Breast epithelium (tissue), 4 donors: ENCODE measurements at places on chromosomes 4 and X. TPM values are rescaled to one million over a fixed set of nuclear protein-coding genes. Genes with fewer than 3 reads are reported as not detected.

DNA sequence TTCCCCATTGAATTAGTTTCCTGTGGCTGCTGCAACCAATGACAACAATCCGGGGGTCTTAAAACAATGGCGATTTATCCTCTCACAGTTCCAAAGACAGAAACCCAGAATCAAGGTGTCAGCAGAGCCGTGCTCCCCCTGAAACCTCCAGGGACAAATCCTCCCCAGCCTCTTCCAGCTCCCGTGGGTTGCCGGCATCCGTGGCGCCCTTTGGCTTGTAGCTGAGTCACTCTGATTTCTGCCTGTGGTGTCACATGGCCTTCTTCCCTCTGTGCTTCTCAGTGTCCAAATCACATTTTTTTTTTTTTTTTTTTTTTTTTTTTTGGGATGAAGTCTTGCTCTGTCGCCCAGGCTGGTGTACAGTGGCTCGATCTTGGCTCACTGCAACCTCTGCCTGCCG lies 64.5 kb upstream of the STX18 start:
- no peak overlapping the region for H3K27ac ChIP-seq
- no peaks in the 10 kb centered on the region for H3K4me1 ChIP-seq
- no peak overlapping the region for H3K4me3 ChIP-seq
- no peaks in the 10 kb centered on the region for H3K27me3 ChIP-seq
- no peaks in the 10 kb centered on the region for H3K36me3 ChIP-seq

- H3K27ac ChIP-seq: no peak overlapping the region
- no peaks in the 10 kb centered on the region for H3K4me1 ChIP-seq
- no peak overlapping the region for H3K4me3 ChIP-seq
- DNase-seq: no peak
- no peaks in the 10 kb centered on the region for H3K27me3 ChIP-seq
- H3K36me3 ChIP-seq: no peaks in the 10 kb centered on the region
Measured at GRCh38 chr4:16550531-16550930, 324.3 kb upstream of the TAPT1 start.

DNA sequence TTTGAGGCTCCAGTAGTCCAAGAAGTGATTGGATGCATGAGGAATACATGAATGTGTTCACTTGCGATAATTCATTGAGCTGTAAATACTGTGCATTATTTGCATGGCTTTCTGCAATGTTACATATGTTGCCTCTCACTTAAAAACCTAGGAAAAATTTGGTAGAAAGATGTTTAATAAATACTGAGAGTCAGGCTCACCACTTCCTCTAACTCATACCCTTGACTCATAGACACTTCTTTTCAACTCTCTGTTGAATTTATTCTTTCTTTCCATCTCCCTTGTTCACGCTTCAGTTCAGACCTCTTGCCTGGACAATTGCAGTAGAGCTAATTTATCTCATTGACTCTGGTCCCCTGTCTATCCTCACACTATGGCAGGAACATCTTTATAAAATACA lies 35.8 kb upstream of the LEF1 start:
- H3K36me3 ChIP-seq: no peaks in the 10 kb centered on the region
- no peaks in the 10 kb centered on the region for H3K4me1 ChIP-seq
- DNase-seq: no peak
- H3K27ac ChIP-seq: no peak overlapping the region
- H3K4me3 ChIP-seq: no peak overlapping the region
- no peaks in the 10 kb centered on the region for H3K27me3 ChIP-seq

- no peaks in the 10 kb centered on the region for H3K27me3 ChIP-seq
- H3K36me3 ChIP-seq: no peaks in the 10 kb centered on the region
- no peak overlapping the region for H3K27ac ChIP-seq
- no peak for DNase-seq
Measured at GRCh38 chr4:52755426-52755825, 4.2 kb upstream of the ERVMER34-1 start.

The CXorf49 gene
- not detected for total RNA-seq

- peak overlapping the region; percentile 48 for H3K4me3 ChIP-seq
- H3K4me1 ChIP-seq: peaks cover 5% of the 10 kb centered on the region
- DNase-seq: no peak
- H3K36me3 ChIP-seq: no peaks in the 10 kb centered on the region
- H3K27ac ChIP-seq: peak overlapping the region; percentile 85
- peaks cover 42% of the 10 kb centered on the region for H3K27me3 ChIP-seq
Measured at GRCh38 chrX:45771560-45772340, 571.1 kb upstream of the DIPK2B start.

DNA sequence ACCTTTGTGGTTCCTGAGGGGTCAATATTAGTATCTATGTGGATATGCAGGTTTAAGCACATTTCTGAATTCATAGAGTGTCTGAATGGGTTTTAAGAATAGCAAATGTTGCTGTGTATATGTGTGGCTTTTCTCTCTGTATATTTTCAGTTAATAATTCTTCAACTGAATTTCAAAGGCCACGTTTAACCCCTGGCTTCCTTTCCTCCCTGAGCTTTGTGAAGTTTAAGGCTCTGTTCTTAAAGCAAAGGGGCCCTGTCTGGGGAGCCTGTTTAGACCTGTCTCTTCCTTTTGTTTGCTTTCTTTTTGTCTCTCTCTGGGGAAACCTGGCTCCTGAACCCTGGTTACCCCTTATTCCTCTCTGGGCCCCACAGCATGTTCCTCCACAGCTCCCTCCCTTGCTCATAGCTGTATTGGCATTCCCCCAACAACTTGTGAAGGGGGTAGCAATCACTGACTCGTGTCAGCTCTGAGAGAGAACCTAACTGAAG lies 139.1 kb downstream of the COL4A6 start:
- H3K4me1 ChIP-seq: no peaks in the 10 kb centered on the region
- no peaks in the 10 kb centered on the region for H3K36me3 ChIP-seq
- no peaks in the 10 kb centered on the region for H3K27me3 ChIP-seq
- no peak overlapping the region for H3K27ac ChIP-seq

GRCh38 chr4:80255329-80256095 lies 11.0 kb upstream of the FGF5 start:
- no peaks in the 10 kb centered on the region for H3K27me3 ChIP-seq
- no peak overlapping the region for H3K4me3 ChIP-seq
- no peaks in the 10 kb centered on the region for H3K4me1 ChIP-seq
- DNase-seq: no peak
- no peak overlapping the region for H3K27ac ChIP-seq
- H3K36me3 ChIP-seq: no peaks in the 10 kb centered on the region

The SERTM2 gene
- total RNA-seq: 1.6 TPM

The OTC gene
- total RNA-seq: 1.4 TPM

DNA sequence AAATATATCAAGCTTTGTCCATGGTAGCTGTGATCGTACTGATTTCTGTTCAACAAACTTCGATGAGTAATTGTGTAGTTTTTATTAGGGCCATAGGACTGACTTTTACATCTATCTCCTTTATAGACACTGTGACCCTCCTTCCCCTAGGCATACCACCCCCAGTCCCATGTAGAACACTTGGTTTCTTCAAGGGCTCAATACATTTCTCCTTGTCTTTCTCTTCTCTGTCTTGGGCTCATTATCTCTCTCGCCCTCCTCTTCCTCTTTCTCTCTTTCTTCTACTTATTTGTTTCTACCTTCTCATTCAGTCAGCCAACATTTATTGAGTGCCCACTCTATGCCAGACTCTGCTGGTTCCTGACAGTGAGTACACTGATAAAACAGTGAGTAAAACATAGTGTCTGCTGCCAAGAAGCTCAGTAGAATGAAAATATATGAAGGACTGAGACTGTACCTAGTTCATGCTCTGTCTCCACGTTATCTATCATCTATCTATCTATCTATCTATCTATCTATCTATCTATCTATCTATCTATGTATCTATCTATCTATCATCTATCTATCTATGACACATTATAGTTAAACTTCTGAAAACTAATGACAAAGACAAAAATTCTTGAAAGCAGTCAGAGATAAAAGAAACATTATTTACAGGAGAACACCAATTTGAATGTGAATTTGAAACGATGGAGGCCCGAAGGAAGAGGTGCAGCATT lies 122.8 kb downstream of the RBMX2 start:
- H3K4me1 ChIP-seq: no peaks in the 10 kb centered on the region
- DNase-seq: no peak
- no peaks in the 10 kb centered on the region for H3K27me3 ChIP-seq
- peak overlapping the region; percentile 34 for H3K4me3 ChIP-seq
- H3K36me3 ChIP-seq: no peaks in the 10 kb centered on the region

GRCh38 chr4:71187404-71188155 lies 151.2 kb upstream of the SLC4A4 start:
- peaks cover 3% of the 10 kb centered on the region for H3K27me3 ChIP-seq
- DNase-seq: no peak
- H3K4me1 ChIP-seq: no peaks in the 10 kb centered on the region
- H3K4me3 ChIP-seq: peak overlapping the region; percentile 76

DNA sequence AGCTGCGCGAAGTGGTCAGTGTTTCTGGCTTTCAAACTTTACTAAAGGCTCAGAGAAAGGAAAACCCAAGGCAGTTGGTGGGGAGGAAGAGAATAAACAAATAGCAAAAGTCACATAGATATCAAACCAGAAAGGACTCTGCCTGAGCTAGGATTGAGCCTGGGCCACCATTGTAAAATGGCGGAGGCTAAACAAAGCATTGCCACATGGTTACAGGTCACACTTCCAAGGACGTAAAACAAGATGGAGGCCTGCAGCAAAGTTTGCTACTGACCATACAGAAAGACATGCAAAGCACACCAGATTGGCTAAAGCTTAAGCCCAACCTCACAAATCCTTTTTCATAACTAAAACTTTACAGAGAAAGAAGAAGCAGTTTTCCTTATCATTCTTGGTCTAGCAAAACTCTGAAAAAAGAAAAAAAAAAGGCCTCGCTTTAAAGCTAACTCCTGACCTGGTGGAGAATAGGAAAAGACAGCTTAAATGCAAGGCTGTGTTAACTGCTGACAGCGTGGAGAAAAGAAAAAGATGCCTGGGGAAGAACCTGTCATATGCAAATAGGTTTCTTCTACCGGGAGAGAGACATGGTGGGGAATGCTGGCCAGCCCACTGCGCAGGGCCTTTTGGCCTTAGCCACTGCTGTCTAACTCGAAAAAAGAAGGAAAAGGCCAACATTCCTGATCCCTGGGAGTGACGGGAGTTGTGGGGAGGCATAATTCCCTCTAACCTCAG lies 81.8 kb upstream of the SMARCA5 start:
- H3K36me3 ChIP-seq: no peaks in the 10 kb centered on the region
- H3K27ac ChIP-seq: no peak overlapping the region
- H3K27me3 ChIP-seq: no peaks in the 10 kb centered on the region
- no peaks in the 10 kb centered on the region for H3K4me1 ChIP-seq

GRCh38 chr4:113004655-113005054 lies 44.8 kb upstream of the ANK2 start:
- no peaks in the 10 kb centered on the region for H3K4me1 ChIP-seq
- H3K36me3 ChIP-seq: no peaks in the 10 kb centered on the region
- H3K27ac ChIP-seq: no peak overlapping the region

DNA sequence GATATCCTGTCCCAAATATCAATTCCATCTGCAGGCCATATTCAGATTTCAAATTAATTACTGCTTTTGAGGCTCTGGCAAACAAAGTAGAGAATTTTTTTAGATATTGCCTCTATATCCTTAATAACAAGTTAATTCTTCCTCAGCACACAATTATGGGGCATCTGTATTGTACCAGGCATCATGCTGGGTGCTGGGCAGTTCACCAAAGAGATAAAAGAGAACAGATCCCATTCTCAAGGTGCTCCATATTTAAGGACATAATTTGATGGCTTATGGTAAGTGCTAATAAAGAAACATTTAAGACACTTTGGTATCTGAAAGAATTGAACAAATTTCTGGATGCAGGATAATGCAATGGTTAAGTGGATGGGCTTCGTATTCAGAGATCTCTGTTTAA lies 65.8 kb downstream of the SPCS3 start:
- no peaks in the 10 kb centered on the region for H3K4me1 ChIP-seq
- H3K27ac ChIP-seq: no peak overlapping the region
- no peak for DNase-seq
- no peaks in the 10 kb centered on the region for H3K27me3 ChIP-seq

The MAGEA4 gene
- total RNA-seq: not detected

The FABP2 gene
- total RNA-seq: not detected

DNA sequence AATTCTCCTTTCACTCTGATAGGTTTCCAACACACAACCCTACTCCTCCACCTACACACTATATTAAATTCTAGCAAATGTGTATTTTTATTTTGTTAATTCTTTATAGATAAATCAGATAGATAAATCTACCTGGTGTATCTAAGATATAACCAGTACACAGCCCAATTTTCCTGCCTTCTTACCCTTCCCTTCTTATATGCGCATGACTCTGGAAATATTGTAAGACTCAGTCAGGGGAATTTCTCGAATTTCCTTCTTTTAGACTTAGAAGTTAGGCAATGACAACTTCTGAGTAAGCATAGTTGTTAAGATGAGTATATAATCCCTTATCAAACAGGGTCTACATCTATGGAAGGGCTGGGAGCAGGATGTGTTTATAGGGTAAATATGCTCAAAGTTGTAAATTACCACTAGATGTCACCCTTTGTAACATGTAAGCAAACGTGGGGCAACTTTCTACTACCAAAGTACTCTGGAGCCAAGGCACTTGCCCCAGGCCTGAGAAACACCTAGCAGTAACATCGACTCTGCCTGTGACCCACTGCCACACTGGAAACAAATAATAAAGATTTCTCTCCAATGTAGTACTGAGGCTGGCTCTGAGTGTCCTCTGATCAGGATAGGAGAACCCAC lies 444.7 kb downstream of the IQCM start:
- no peak for DNase-seq
- no peak overlapping the region for H3K27ac ChIP-seq
- no peaks in the 10 kb centered on the region for H3K27me3 ChIP-seq
- H3K4me1 ChIP-seq: no peaks in the 10 kb centered on the region

The TLR10 gene
- 0.48 TPM for total RNA-seq

DNA sequence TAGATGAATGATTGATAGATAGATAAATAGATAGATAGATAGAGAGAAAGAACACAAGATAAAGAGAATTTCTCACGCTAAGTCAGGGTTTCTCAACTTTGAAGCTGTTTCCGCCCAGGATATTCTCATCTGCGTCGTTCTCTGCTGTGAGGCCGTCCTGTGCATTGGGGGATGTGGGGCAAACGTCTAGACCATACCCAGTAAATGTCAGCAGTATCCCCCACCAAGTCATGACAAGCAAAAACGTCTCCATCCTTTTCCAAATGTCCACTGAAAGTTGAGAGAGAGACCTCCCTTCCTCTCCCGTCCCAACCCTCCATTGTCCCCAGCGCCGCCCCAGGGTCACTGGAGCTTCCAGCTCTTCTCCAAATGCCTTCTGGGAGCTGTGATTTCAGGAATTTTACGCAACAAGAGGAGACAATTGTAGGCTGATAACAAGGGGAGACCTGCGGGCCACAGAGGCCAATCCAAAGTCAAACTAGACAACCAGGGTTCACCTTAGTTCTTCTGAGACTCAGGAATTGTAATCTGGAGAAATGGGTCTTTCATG lies 8.9 kb upstream of the CRLF2 start:
- H3K27me3 ChIP-seq: no peaks in the 10 kb centered on the region
- peak; percentile 40 for DNase-seq
- no peaks in the 10 kb centered on the region for H3K36me3 ChIP-seq
- no peak overlapping the region for H3K27ac ChIP-seq
- no peak overlapping the region for H3K4me3 ChIP-seq

The SPANXA2 gene
- not detected for total RNA-seq

The AVPR2 gene
- 5.9 TPM for total RNA-seq

DNA sequence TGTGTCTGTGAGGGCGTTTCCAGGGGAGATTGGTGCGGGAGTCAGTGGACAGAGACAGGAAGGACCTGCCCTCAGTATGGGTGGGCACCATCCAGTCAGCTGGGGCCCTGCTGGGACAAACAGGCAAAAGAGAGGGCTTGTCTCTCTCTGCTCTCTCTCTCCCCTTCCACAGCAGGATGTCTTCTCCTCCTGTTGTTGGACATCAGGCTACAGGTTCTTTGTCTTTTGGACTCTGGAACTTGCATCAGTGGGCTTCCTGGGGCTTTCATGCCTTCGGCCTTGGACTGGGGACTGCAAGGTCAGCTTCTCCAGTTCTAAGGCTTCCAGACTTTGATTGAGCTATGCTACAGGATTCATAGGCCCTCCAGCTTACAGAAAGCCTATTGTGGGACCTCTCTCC lies 59.6 kb downstream of the ADGRA3 start:
- no peak overlapping the region for H3K27ac ChIP-seq
- H3K4me3 ChIP-seq: no peak overlapping the region
- no peak for DNase-seq
- H3K4me1 ChIP-seq: no peaks in the 10 kb centered on the region
- H3K27me3 ChIP-seq: no peaks in the 10 kb centered on the region
